ENCODE measurements at places on chromosomes 11 and 22. TPM values are rescaled to one million over a fixed set of nuclear protein-coding genes. Genes with fewer than 3 reads are reported as not detected.

CNIH2 gene
- polyA plus RNA-seq, result 2.6 TPM

SCGB1C1 gene
- polyA plus RNA-seq, result not detected

SMC1B gene
- 0.25 TPM for polyA plus RNA-seq

HOATZ gene
- polyA plus RNA-seq, result 0.08 TPM

HIC2 gene
- polyA plus RNA-seq, result 8.0 TPM

- DNase-seq, result no peak
Observed at GRCh38 chr22:19277785-19278184, 13.7 kb downstream of the CLTCL1 start.

DNA sequence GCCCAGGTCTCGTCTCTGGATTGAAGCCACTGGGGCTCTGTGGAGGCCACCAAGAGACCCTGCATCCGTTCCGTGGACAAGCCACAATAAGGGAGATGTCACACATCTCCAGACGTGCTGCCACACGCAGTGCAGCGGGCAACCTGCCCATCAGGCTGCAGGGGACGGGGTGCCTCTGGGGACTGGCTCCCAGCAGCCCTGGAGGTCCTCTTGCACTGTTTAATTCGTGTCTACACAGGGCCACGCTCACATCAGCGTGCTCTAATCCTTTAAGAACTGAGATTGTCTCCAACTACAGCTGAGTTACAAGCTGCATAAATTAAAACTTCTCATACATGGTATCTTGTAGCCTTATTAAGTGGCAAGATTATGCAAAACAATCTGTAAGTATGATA is 1232.2 kb downstream of the BRD1 start:
- no peak for DNase-seq

GRCh38 chr11:10898003-10898762 is 40.3 kb upstream of the ZBED5 start:
- no peak for DNase-seq

DNA sequence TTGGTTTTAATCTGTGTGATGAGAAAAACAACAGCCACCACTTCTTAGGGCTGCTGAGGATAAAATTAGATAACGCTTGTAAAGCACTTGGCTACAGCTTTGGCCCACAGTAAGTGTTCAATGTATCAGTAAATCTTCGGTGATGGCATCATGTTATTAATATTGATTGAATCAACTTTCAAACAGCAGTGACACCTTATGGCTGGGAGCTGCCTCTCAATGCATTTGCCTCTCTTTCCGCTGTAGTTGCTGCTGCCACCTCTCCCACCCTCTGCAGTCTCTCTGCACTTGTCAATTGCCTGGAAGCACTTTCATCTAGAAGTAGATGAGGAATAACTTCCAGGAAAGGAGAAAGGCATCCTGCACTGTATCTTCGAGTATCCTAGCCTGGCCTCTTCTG is 491.1 kb downstream of the OPCML start:
- DNase-seq, result no peak

GRCh38 chr11:120168960-120169681 is 31.2 kb upstream of the TRIM29 start:
- no peak for DNase-seq

- DNase-seq, result no peak
Observed at GRCh38 chr11:39304586-39304985, 2154.9 kb downstream of the LRRC4C start.

- DNase-seq, result peak; percentile 86
Observed at GRCh38 chr22:41446639-41447434, at the start of gene TOB2. TOB2 (minus strand) TSS chr22:41446801; CDS start chr22:41437345, 9,456 bp downstream.

GRCh38 chr11:119774172-119774763 is 45.3 kb upstream of the NECTIN1 start:
- peak; percentile 49 for DNase-seq

DNA sequence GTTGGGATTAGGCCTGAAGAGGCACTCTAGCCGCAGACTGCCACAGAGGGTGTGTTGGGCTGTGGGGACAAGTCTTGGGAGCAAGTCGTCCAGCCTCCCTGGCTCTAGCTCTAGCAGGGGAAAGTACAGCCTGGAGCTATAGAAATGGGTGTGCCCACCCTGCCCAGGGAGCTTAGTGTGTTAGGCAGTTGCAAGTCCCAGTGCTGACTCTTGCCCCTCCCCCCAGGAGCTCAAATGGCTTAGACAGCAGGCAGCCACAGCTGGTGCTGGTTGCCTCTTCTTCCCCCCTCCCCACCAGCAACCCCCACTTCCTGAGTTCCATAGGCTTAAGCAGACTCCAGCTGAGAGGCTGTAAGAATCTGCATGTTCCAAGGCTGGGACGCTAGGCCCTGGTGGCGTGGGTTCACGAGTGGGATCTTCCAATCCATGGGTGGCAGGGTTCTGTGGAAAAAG is 61.2 kb downstream of the GUCY1A2 start:
- no peak for DNase-seq

GRCh38 chr11:47276923-47277322 is 7.0 kb downstream of the MADD start:
- DNase-seq, result no peak

GRCh38 chr11:35463331-35463751 is 44.0 kb upstream of the SLC1A2 start:
- no peak for DNase-seq

GRCh38 chr11:47466701-47467250 is 17.8 kb upstream of the RAPSN start:
- DNase-seq, result no peak

- DNase-seq, result no peak
Observed at GRCh38 chr11:111457731-111458368, 54.3 kb downstream of the BTG4 start.

DNA sequence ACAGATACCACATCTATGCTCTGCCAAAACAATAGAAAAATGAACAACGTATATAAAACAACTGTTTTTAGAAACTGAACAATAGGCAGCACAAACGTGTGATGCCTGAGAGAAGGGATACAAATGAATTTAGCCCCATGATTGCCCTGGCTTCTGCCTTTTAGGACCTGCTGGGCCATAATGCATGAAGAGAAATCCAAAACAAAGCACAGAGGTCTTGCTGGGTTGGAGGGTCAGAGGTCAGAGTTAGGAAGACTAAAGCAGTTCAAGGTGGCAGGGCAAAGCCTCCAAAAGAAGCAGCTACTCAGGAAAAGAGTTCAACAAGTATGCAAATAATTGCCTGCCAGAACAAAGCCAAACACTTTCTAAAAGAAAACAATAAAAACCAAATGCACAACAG is 138.5 kb downstream of the TTC28 start:
- no peak for DNase-seq

- no peak for DNase-seq
Observed at GRCh38 chr11:133726542-133726941, 118.8 kb downstream of the SPATA19 start.
